Suppressor macrophage treated with lipopolysaccharide for 1 hour (primary cell): ENCODE measurements at places on chromosomes 1 and 21.

DNA sequence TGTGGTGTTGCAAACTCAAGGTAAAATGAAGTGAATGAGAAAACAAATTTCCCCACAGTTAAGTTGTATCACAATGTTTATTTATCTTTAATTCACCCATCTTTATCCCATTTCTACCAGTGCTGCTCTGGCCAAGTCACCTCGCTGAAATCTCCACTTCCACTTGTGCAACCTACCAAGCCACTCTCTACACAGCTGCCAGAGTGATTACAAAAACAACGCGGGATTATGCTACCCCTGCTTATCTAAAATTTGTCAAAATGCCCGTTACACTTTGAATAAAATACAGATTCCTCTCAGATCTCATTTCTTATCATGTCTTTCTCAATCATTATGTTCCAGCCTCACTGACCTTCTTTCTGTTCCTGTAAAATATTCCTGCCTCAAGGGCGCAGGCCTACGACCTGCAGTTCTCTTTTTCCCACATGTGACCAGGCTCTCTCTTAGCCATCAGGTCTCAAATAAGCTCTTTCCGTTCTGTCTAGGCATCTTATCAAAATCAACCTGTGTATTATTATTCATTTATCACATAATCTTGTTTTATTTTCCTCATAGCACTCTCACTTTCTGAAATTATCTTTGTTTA is 95.6 kb downstream of the NTMT2 start:
- DNase-seq, result no peak

DNA sequence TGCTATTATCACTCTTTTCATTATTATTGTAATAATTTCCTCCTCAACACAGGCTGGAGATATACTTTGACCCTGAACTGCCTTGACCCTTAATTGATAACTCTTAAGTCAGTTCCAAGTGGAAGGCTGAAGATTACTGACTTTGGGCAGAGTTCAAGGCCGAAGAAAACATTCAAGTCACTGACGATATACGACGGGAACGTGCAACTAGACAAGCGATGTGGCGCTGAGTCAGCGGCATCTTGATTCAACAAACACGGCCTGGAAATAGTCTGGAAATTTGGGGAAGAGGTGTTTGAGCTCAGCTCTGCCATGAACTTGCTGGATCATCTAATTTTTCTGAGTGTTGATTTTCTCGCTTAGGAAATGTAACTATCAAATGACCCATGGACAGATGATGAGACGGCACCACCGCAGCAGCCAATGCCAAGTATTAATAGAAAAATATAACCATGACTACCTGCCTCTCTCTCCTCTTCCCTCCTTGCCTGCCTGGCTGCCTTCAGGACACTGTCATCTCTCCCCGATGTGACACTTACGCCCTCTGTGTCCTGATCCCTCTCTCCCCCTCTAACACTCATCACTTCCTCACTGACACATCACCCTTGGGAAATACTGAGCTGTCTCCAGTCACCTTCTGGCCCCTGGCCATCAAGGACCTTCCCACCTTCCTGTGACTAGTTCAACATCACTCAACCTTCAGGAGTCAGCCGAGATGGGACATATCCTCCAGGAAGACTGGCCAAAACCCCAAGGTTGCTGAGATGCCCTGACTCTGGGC is 49.4 kb downstream of the TMCO4 start:
- DNase-seq, result no peak

DNA sequence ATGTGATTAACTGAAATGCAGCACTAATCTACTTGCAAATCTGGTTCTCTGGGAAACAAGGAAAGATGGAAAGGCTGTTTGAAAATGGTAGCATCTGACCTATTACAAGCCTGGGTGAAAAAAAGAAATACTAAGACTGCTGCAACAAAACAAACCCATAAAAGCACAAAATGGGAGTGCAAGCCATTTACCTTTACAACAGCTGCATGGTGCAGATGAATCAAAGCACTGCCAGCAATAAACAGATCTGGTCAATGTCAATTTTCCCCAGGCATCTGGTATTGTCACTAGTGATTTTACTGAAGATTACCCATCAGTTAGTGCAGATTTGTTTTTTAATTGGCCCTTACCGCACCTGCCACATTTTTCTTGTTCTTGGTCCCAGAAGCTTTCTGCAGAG is 1341.7 kb downstream of the PLA2G4A start:
- no peak for DNase-seq

DNA sequence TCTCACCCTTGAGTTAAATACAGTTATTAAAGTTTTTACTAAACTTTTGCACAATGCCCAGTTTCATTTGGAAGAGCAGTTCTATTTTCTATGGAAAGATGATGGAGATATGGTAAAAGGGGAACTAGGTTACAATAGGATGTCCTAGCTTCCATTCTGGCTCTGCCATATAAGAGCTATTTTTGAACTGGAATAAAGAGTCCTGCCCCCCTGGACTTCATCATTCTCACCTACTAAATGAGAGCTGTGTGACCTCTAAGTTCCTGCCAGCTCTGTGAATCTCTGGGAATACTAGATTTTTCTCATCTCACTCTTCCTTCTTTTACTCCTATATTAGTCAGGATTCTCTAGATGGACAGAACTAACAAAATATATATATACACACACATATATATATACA is 106.3 kb downstream of the PRRX1 start:
- no peak for DNase-seq

DNA sequence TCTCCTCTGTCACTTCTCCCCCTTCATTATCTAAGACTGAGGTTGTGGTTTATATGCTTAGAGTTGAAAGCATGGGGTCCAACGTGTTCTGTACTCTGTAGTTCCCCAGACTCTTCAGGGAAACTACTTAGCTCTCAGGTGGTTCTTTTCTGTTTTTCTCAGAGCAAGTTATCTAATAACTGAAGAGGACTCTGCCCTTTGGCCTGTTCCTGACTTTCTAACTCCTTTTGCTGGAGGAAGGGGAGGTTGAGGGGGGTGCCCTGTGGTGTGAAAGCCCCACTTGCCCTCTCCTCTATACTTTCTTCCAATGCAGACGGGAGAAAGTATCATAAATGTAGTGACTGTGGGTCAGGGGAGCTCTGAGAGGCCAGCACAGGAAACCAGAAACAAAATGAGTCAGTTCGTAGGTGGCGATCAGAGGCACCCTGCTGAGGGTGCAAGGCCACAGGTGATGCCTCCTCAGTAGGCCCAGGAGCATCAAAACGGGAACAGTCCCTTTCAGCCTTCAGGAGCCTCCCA is 5.0 kb downstream of the SLC25A44 start:
- no peak for DNase-seq
